ENCODE measurements at places on chromosomes 3 and 15.
A peak's percentile ranks its signal among the peaks of the same experiment; 100 is the strongest.

GRCh38 chr15:101049856-101050622 is 130.9 kb downstream of the LRRK1 start:
- no peak for DNase-seq

- DNase-seq: no peak
Measured at GRCh38 chr15:64695561-64695992, 79.8 kb downstream of the RBPMS2 start.

- DNase-seq: no peak
Measured at GRCh38 chr15:90101130-90101968, 919 bp downstream of the IDH2 start.

DNA sequence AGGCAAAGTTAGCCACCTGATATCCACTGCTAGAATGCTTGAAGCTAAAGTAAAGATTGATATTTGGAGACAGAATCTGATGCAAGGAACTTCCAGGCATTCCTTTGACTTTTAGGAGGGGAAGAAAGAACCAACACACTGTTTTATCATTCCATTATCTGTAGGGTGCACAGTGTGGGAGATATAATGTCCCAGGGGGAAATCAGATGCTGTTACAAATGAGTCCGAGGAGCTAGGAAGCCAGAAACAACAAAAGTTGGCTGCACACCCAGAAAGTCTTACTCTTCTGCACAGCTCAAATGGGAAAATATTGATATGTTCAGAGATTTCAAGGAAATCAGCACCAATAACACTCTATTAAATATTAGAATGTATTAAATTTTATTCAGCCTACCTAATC is 113.6 kb upstream of the ROBO1 start:
- DNase-seq: no peak

DNA sequence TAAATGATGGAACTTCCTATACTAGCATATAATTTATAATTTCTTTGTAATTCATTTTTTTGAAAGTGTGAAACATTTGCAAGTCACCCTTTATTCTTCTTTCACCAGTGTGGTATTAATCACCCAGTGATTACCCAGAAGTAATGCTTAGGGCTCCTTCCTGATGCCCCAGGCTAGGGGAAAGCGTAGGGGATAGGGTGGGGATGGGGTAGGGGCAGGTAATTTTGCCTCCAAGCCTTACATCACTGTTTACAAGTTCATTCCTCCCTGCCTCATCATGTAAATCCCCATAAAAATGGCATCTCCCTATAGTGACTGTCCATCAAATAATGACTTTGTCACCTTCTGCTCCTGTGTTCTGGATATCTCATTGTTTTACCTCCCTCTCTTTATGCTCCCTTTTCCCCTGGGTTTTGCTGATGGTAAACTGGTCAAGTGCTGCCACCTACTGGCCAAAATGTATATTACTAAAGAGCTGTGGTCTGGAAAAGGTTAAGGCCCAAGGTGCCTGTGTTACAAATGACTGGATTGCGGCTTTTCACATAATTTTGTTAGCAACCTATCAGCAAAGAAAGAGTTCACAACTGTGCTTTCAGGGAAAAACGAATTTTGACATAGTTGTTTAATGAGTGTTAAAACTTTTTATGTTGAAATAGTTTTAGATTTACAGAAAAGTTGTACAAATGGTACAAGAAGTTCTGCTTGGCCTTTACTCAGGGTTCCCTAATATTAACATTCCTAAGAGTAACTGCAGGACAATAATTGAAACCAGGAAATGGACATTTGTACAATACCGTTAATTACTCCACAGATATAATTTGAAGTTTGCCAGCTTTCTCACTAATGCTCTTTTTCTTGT is 54.7 kb downstream of the ONECUT1 start:
- DNase-seq: peak; percentile 28

- no peak for DNase-seq
Measured at GRCh38 chr15:84098604-84099003, 137.0 kb upstream of the GOLGA6L4 start.

GRCh38 chr3:188926741-188927511 is 244.8 kb upstream of the TPRG1 start:
- no peak for DNase-seq

Measured in stimulated activated CD4-positive, alpha-beta T cell treated with anti-CD3 and anti-CD28 coated beads, TNF-alpha, amount 100 ng/mL, for 1 hour (primary cell).